ENCODE measurements at places on chromosomes 11 and 22.

- DNase-seq, result peak; percentile 57
Observed at GRCh38 chr11:44775366-44775984, 48.7 kb downstream of the TSPAN18 start.

- no peak for DNase-seq
Observed at GRCh38 chr11:117907276-117908108, 21.7 kb downstream of the TMPRSS13 start.

DNA sequence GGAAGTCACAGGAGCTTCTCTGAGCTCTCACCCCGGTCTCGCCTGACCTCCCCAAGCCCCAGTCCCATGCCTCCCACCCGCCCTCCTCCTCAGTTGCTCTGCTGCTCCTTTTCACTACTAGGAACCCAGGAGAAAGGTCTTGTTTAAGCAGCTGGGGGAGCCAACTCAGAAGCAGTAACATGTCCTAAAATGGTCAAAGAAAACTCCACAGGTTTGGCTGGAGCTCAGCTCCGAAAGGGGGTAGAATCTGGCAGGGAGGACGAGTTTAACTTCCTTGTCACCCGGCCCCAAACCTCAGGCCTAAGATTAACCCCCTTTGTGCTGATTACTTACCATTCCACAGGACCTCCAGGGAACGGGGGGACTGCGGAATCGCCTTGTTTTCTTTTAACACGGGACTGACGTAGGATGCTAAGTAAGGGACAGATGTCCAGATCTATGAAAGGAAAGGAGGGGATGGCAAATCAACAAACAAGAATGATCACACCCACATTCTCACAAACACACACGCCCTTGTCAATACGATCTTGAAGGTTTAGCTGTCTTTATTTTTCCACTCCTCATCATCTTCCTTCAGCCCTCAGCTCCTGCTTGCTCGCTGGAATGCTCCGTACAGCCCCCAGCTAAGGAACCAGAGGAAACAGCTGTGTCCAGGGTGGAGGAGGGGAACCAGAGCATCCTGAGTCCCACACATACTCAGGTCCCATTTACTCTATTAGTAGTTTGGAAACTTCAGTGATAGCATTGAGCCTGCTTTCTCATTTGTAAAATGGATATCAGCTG lies 13.5 kb downstream of the PCSK7 start:
- no peak for DNase-seq

DNA sequence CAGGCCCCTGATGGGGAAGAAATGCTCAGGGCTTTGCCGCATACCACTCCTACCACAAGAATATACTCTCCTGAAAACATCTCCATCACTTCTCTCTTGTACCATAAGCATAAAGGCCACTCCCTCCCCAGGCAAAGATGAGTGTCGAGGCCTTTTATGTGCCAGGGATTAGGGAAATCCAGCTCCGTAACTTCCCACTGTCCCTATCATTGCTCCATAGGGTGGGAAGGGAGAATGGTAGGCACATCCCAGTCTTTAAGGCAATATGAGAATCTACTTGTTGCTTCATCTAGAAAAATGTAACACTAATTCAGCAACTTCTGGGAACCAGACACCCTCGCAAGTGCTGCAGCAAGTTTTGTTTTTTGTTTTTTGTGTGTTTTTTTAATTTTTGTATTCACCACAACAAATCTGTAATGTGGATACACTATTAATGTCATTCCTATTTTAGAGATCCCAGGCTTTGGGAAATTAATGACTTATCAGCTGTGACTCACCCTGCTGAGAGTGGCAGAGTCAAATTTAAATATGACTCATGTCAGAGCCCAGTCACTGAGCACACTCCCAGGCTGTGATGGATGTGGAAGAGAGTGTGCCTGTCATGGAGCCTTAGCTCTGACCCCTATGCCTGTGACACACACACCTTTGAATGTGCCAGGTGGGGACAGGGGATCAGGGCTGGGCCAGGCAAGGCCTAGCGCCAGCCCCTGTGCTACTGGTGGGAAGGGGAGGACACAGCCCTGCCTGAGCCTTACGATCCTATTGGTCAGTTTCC lies 23.4 kb downstream of the PANX1 start:
- no peak for DNase-seq

- DNase-seq, result no peak
Observed at GRCh38 chr11:129557421-129557820, 181.8 kb downstream of the BARX2 start.

DNA sequence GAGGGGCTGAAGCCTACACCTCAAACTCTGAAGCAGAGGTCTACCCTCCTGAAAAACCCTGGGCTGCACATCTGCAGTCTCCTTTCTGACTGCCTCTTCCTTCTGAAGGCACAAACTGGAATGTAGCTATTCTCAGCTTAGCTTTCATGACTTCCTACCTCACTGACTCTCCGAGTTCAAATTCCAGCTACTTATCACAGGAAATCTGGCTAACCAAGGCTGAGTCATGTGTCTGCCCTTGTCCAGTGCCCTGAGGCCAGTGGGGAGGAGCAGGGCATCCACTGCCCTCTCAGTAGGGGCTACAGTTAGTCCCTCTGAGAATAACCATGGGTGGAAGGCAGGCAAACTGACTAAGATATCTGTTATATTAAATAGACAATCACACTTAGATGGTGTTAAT lies 29.2 kb downstream of the PDGFD start:
- DNase-seq, result no peak

GRCh38 chr22:45626198-45626651 lies 45.4 kb upstream of the ATXN10 start:
- no peak for DNase-seq

- no peak for DNase-seq
Observed at GRCh38 chr11:86574493-86575207, 97.8 kb downstream of the ME3 start.

DNA sequence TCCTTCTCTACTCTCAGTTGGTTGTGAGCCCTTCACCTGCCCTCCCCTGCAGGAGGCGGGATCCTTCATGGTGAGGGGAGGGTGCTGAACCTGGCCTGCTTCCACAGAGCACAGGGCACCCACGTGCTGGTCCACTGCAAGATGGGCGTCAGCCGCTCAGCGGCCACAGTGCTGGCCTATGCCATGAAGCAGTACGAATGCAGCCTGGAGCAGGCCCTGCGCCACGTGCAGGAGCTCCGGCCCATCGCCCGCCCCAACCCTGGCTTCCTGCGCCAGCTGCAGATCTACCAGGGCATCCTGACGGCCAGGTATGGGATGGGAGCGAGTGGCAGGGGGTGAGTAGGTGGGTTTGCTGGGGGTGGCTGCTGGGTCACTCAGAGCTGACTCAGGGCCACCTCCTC lies 6.3 kb downstream of the SSH3 start:
- DNase-seq, result no peak

- DNase-seq, result no peak
Observed at GRCh38 chr11:65310215-65310614, 4.5 kb upstream of the CDC42EP2 start.

DNA sequence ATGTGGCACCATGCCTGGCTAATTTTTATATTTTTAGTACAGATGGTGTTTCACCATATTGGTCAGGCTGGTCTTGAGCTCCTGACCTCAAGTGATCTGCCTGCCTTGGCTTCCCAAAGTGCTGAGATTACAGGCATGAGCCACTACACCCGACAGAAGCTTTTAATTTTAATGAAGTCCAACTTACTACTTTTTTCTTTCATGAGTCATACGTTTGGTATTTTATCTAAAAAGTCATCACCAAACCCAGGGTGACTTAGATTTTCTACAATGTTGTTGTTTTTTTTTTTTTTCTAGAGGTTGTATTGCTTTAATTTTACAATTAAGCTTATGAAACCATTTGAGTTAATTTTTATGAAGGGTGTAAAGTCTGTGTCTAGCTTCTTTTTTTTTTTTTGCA lies 34.9 kb downstream of the JRKL start:
- DNase-seq, result no peak

DNA sequence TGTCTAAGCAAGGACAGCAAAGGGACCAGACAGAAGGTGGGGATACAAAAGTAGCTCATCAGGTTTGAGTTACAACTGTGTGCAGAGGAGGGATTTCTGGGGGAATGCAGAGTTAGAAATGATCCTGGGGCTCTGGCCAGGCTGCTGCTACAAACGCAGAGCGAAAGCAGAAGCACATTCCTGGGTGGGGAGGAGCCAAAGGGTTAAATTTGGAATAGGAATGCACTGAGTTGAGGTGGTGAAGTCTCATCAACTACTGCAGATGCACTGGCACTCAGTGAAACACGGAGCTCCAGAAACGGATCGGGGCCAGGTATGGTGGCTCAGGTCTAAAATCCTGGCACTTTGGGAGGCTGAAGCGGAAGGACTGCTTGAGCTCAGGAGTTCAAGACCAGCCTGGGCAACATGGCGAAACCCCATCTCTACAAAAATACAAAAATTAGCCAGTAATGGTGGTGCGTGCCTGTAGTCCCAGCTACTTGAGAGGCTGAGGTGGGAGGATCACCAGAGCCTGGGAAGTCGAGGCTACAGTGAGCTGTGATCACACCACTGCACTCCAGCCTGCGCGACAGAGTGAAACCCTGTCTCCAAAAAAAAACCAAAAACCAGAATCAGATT lies 3.2 kb downstream of the CHKA start:
- DNase-seq, result no peak

- DNase-seq, result no peak
Observed at GRCh38 chr11:85811624-85812023, 683 bp upstream of the SYTL2 start.

GRCh38 chr11:65718531-65718930 lies 2.1 kb downstream of the RNASEH2C start:
- DNase-seq, result no peak

GRCh38 chr11:2699185-2699530 lies 636 bp downstream of the KCNQ1OT1 start:
- DNase-seq, result no peak

- DNase-seq, result peak; percentile 89
Observed at GRCh38 chr11:57335343-57336110, at the start of gene SSRP1. SSRP1 (minus strand) TSS chr11:57335892; CDS start chr11:57335121, 771 bp downstream.

DNA sequence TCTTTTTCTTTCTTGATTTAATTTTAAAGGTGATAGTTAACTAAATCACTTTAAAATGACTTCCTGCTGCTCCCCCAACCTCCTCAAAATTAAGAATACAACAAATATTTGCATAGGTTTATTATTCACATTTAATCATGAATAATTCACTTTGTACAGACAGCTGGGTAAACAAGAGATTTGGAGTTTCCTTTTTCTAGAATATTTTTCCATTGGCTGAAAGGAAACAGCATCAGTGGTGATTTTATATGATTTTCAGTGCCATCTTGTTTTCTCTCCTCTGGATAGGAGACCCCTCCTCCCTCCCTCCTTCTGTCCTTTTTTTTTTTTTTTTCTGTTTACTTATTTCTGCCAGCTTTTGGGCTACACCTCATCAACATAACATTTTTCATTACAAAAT lies 60.5 kb downstream of the LIF start:
- DNase-seq, result no peak

GRCh38 chr11:73019449-73019848 lies 122.7 kb downstream of the FCHSD2 start:
- no peak for DNase-seq

DNA sequence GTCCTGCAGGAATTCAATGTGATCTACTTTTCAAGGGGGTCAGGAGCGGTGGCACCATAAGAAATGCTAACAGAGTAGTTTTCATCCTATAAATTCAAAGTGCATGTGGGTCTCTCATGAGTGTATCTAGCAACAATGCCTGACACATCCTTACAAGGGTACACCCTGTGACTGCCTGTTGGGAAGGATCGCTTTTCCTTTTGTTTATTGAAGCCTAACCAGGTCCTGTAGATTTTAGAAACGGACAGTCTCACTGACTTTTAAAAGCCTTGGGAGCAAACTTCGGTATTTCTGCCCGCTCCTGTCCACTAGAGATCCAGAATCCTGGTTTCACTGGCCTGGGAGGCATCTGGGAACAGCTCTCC lies 102.4 kb downstream of the MICAL2 start:
- DNase-seq, result no peak

DNA sequence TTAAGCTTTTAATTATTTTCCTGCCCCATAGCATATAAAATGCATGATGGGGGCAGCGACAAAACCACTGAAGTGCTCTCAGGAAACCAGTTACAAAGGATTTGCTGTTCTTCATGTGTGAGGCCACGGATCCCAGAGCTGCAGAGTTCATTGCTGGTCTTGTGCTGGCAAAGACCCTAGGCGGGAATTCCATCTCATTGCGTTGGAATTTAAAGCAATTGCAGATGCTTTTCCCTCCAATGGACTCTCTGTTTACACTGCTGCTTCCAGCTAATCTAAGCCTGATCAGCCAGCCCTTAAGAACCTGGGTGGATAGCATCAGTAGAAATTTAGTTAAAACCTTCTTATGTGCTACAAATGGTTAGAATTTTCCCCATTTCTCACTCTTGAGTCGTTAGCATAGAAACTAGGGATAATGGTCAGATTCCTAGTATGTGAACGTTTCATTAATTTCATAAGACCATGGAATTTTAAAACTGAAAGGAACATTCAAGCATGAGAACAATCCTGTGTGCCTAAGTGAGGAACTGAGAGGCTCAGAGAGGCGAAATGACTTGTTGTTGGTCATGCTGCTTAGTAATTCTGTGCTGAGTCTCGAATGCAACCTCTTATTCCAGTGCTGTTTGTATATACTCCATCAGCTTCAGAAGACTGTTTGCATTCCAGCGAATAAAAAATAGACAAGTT lies 36.1 kb upstream of the ADSL start:
- no peak for DNase-seq

- DNase-seq, result no peak
Observed at GRCh38 chr11:124861670-124862069, 3.6 kb upstream of the ROBO3 start.

- peak; percentile 31 for DNase-seq
Observed at GRCh38 chr11:61776561-61777075, 15.8 kb downstream of the TMEM258 start.

DNA sequence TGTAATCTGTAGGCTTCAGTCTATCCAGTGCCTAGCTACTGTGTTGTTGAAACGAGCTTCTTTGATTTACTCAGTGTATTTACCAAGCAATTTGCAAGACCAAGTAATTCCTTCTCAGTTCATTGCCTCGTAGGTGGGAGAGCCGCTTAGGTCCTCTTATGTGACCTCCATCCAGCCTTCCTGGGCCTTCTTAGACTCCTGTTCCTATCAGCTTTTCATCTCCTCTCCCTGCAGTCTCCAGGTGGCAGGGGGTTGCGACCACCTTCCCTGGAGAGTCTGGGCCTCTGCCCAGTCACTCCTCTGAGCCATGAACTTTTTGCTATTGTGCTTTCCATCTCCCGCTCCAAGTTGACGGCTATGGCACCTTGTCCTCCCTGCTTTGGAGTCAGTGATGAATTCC lies 251.8 kb downstream of the KIRREL3 start:
- DNase-seq, result no peak

DNA sequence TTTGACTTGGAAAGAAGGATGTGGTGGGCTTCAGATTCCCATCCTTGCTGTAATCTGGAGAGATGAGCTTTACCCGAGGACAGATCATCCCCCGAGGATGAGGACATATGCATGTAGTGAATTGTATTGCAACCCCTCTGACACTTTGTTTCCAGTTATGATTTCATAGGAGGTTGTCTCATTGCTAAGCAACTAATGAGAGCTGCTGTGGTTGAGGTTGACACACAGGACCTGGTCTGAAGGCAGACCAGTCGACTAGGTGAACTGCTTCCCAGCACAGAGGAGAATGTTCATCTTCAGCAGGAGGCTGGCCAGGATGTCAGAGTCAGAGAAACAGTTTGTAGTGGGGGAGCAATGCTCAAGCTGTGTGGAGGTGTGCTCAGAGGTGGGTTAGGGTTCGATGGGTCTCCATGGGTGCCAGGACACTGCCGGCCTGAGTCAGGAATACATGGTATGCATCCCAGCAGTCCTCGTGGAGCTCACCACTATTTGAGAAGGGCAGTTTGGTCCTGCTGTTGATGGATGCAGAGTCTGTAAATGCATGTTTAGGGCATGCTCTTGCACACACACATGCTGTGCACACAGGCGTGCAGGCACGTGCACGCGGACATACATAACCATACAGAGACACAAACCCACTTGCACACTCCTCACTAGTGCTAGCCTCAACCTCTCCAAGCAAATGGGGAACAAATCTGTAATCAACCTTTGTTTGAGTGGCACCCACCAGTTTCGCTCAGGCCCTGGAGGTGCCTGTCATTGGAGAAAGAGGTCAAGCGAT lies 153.7 kb downstream of the TBC1D22A start:
- no peak for DNase-seq

All from naive thymus-derived CD4-positive, alpha-beta T cell (primary cell).